ENCODE measurements at places on chromosomes 7 and 10.

DNA sequence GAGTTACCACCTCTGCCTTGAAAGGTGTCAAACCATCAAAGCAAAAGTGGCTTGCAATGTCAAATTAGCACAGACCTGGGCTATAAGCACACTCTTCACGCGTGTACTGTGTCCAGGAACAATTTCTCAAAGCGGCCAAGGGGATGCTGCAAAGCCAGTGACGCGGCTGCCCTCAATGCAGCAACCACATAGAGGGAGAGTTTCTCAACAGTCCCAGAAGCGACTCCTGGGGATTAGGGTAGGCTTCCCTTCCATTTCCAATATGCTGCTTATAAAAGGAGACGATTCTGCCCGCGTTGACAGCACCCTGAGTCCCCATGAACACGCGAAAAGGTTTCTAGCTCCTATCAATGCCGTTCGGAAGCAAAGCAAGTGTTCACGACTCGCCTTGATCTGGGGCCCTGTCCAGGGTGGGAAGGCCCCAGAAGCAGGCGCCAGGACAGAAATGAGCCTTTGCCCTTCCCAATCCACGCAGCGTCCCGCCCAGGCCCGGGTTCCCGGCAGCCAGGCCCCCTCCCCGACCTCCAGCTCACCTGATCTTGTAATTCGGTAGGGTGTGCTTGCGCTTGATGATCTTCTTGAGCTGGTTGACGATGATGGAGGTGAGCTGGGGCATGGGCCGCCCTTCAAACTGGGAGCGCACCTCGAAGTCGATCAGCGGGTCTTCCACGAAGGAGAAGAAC lies 1.3 kb downstream of the PDZD8 start:
- no peak for DNase-seq

- no peak for DNase-seq
Observed at GRCh38 chr10:14396411-14397048, 65.8 kb upstream of the FRMD4A start.

DNA sequence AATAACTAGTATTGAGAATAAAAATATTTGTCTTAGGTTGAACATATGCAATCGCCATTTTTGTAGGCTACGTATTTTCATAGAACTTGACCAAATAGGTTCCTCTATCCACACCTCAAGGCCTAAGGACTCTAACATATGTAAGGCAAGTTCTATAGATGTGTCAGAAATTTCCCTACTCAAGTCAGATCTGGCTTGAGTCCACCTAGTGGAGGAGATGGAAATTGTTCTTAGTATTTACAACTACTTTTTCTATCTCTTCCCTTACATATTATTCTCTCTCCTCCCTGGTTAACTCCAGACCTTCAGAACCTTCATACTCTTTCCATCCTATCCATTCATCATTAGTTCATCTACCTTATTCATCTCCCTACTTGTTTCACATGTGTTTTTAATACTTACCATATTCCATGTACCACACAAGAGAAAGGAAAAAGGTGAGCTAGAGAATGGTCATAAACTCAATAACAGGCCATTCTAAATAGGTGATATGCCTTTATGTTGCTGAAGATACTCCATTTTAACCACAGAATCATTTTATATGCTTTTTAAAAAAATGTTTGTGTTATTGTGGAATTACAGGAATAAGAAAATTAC lies 174.5 kb upstream of the HDAC9 start:
- DNase-seq: peak; percentile 40

DNA sequence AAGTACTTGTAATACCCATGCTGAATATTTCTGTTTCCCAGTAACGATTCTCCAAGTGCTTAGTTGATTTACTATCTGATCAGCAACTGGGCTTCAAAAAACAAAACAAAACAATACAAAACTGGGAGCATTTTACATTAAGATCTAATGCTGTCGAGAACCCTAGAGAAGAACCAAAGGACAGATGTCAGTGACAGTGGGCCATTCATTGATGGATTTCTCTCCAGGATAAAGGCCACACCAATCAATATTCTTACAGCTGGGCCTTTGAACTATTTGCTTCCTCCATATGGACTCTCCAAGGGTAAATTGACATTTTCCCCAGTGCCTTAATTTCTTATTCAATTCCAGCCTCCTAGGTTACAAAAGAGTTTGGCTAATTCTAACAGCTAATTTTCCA lies 217.5 kb downstream of the ADAM12 start:
- no peak for DNase-seq

- no peak for DNase-seq
Observed at GRCh38 chr7:33237036-33237435, 107.7 kb downstream of the BBS9 start.

DNA sequence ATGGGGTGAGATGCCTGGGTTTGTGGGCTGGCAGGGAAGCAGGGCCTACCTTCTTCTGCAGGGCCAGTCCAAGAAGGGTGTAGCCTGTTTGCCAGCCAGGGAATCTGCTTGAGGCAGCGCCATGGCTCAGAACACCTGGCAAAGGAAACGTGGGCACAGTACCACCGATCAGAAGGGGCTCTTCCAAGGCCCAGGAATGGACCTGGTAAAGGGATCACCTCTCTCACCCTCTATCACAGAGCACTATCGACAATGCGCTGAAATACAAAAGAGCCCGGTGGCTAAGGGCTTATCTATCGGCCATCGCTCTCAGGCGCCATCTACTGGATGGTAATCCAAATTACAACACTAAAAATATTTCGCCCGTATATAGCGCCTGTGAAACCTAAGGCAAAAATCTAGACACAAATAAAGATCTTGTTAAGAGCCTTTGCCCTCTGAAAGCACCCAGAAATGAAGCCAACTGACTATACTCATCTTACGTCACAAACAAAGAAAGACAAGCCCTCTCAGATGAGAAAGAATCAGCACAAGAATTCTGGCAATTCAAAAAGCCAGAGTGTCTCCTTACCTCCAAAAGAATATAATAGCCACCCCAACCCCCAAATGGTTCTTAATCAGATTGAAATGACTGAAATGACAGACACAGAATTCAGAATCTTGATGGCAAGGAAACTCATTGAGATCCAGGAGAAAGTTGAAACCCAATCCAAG lies 217.8 kb upstream of the HPS1 start:
- DNase-seq: no peak

GRCh38 chr10:49001870-49002672 lies 62.4 kb upstream of the LRRC18 start:
- peak; percentile 26 for DNase-seq

DNA sequence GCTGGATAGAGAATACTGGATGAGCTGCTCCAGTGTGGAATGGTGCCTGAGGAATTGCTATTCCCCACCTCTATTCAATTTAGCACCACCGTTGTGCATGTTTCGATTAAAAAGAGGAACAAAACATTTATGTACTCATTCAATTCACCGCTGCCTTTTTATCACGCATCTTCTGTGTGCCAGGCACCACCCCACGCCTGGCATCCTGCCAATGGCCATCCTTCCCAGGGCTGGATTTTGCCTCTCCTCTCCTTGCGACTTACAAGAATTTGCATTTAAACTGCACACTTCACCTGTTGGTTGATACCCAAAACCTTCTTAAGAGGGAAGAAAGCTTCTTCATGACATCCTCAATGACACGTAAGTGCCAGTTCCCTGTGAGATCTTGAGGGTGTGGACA lies 110.2 kb upstream of the DPP6 start:
- no peak for DNase-seq

GRCh38 chr10:88332503-88333247 lies 250.4 kb downstream of the RNLS start:
- no peak for DNase-seq

DNA sequence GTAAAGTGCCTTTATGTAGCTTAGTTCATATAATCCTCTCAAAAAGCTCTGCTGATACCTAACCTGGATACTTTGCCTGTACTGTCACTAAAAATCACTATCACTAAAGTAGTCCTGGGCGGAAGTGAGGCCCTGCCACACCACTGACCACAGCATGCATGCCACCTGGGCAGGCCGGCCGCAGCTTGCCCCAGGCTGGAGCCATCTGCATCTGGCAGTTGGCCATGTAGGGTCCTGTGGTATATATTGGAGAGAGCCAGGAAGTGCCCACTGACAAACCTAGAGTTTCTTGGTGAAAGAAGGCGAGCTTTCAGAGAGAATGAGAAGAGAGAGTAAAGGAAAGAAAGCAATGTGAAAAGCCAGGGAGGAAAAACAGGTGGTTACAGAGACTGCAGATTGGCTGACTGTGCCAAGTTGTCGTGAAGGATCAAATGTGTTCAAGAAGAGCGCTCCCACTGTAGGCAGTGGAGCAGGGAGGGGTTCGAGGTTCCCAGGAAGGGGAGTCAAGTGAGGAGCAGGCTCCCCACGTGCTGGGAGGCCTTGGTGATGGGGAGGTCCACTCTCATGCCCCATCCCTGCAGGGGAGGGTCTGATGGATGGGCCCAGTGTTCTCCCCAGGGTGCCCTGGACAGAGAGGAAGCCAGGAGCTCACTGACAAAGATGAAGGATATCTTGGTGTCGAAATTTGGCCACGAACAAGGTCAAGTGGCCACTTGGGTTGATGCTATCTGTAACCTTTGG lies 13.6 kb downstream of the LOXL4 start:
- DNase-seq: no peak

DNA sequence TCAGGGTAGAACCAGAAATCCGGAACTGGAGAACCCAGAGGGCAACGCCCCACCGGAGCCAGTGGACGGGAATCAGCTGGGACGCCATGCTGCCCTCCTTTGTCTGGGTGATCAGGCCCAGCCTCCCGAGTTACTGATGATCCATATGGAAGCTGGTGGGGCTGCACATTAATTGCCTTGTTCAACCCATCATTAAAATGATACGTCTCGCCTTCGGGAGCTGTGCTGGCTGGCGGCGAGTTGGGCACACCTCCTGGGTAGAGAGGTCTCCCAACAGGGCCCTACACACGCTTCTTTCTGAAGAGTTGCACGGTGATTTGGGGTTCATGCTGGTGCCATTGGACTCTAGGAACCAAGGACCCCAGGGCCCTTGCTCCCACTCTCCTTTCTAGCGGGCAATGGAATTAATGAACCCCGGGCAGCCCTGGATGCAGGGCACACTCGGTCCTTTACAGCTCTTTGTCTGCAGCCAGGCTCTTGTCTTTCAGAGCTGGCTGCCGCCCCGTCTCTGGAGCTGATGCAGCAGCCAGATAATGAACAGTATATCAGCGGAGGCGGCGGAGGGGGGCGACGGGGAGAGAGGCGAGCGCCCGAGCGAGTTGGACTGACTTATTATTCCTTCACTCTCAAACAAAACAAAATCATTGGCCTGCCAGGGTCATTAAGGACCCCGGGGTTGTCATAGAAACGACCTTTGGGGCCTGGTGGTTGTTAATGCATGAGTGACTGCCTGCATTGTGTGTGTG lies 412.2 kb upstream of the ZMIZ1 start:
- DNase-seq: no peak

- no peak for DNase-seq
Observed at GRCh38 chr10:14975672-14976273, 16.6 kb downstream of the MEIG1 start.

DNA sequence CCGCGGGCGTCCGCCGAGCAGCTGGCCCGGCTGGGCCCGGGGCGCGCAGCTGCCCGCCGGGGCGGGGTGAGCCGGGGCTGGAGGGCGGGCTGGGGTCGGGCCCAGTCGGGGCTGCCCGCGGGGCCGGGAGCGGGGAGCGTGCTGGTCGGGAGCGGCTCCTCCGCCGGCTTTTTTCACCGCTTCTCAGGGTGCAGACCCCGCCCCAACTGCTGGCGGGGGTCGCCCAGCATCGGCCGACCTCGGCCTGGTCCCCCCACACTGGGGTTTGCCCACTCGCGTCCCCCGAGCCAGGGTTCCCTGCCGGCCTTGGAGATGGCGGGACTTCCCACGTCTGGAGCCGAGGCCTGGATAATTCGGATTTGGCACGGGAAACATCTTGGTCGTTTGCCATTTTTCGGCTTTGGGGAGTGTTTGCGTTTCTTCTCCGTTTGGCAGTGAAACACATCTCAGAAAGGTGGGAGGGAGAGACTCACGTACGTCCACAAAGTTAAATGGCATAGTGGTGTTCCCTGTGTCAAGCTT lies 432 bp downstream of the TMEM248 start:
- DNase-seq: no peak

DNA sequence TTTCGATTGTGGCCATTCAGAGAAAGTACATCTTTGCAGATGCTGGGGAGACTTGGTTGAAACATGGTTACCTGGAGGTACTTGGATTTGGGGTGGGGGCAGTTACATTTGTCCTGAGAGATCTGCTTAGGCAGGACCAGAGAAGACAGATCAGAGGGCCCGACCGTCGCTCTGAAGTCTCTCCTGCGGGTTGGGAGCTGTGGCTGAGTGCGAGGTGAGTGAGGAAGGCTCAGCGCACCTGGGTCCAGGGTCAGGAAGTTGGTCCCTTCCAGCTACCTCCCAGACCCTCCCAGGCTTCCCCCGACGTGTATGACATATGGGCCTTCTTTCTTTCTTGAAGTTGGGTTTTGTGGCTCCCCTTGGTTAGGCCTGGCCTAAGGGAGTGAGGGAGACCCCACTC lies 56.3 kb downstream of the LHPP start:
- DNase-seq: no peak

DNA sequence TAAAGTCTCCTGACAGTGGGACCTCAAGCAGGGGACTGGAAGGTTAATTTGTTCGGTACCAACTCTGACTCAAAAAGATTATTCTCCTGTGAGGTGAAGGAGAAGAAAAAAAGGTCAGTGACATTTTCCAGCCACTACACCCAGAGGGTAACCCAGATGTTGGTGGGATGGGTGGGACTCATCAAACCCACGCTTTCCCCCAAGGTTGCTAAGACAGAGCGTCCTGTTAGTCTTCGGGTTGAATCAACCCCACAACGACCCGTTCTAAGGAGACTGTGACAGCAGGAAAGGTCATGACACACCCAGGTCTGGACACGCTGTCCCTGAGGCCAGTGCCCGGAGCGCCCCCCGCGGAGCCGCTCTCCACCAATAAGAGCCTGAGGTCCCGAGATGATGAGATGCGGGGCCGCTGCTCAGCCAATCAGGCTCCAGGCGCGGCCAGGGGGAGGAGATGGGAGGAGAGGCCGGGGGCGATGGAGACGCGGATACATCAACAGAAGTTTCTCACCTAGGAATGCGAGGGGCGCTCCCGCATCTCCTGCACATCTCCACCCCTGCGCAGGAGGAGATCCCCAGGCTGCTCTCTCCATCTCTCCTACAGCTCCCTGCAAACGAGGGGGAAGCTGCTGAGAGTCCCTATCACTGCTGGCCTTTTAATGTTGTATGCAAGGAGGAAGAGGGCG lies at the start of gene WNT16:
WNT16 (plus strand) TSS at position 493 of the 683 bp plus-strand sequence. CDS start 293 bp downstream, outside the sequence.
- DNase-seq: no peak

GRCh38 chr10:88082806-88083596 lies 219.6 kb downstream of the PTEN start:
- DNase-seq: no peak

- no peak for DNase-seq
Observed at GRCh38 chr10:12165999-12166775, 29.5 kb downstream of the NUDT5 start.
